Stimulated activated CD4-positive, alpha-beta T cell treated with anti-CD3 and anti-CD28 coated beads, Interleukin-4, amount 100 ng/mL, for 48 hours (primary cell): ENCODE measurements at places on chromosomes 4 and X.

GRCh38 chr4:10184041-10184440 is 67.4 kb upstream of the WDR1 start:
- no peak for DNase-seq

DNA sequence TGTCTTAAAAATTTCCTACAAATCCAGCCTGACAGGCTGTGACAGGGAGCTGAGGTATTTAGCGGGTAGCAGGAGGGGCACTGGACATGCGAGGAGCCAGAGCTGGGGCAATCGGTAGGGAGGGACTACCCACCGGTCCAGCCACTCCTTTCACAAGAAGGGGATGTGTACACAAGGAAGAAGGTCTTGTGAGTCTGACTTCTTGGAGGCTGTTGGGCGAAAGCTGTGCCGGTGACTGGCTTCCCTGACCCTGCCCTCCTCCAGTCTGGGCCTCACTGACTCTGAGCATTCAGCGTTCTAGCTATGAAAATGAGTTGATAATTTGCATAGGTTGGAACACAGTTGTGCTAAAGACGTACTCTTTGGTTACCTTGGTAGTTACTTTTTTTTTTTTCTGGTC is 12.7 kb upstream of the CXCL8 start:
- DNase-seq, result no peak

- no peak for DNase-seq
These were observed 8.2 kb downstream of the ZCCHC4 start for GRCh38 chr4:25320773-25321172.

DNA sequence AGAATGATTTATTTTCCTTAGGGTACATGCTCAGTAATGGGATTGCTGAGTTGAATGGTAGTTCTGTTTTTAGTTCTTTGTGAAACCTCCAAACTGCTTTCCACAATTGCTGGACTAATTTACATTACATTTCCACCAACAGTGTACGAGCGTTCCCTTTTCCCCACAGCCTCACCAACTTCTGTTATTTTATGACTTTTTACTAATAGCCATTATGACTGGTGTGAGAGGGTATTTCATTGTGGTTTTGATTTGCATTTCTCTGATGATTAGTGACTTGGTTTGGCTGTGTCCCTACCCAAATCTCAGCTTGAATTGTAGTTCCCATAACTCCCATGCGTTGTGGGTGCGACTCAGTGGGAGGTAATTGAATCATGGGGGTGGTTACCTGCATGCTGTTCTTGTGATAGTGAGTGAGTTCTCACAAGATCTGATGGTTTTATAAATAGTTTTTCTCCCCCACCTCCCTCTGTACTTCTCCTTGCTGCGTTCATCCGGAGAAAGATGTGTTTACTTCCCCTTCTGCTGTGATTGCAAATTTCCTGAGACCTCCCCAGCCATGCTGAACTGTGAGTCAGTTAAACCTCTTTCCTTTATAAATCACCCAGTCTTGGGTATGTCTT is 95.1 kb downstream of the GBA3 start:
- DNase-seq, result no peak

DNA sequence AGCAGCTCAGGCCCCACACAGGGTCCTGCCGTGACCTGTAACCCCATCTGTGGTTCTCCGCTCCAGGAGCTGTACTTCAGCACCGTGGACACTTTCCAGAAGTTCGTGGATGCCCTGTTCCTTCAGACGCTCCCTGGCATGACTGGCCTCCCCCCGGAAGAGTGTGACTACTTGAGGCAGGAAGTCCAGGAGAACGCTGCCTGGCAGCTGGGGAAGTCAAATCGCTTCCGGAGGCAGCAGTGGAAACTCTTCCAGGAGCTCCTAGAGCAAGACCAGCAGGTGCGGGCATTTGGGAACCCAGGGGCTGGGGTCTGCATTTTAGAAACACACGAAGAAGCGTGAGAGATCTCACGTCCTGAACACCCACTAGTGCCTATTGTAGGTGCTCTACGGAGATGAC is 72.5 kb downstream of the EVC start:
- DNase-seq, result no peak

DNA sequence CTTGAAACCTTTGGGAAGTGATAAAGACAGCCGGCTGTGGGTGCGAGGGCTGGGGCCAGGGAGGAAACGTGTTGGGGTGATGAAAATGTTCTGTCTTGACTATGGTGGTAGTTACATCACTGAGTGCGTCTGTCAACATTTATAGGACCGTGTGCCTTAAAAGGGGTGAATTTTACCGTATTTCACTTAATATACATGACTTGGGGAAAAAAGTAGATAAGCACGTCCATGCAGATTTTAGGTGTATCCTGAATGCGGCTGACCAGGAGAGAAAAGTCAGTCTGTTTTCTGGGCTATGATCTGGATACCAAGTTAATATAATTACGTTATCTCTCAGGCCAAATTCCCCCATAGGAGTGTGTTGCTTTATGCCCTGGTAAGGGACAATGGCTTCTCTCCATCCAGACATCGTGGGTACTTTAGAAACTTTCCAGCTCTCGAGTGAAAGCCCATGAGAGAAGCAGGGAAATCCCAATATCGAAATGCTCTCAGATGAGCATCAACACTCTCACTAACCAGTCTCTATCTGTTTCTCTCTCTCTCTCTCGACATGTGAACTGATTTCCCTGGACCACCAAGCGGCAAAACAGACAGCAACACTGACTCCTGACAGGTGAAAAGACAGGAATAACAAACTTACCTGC is 71.5 kb downstream of the IRF2 start:
- no peak for DNase-seq

DNA sequence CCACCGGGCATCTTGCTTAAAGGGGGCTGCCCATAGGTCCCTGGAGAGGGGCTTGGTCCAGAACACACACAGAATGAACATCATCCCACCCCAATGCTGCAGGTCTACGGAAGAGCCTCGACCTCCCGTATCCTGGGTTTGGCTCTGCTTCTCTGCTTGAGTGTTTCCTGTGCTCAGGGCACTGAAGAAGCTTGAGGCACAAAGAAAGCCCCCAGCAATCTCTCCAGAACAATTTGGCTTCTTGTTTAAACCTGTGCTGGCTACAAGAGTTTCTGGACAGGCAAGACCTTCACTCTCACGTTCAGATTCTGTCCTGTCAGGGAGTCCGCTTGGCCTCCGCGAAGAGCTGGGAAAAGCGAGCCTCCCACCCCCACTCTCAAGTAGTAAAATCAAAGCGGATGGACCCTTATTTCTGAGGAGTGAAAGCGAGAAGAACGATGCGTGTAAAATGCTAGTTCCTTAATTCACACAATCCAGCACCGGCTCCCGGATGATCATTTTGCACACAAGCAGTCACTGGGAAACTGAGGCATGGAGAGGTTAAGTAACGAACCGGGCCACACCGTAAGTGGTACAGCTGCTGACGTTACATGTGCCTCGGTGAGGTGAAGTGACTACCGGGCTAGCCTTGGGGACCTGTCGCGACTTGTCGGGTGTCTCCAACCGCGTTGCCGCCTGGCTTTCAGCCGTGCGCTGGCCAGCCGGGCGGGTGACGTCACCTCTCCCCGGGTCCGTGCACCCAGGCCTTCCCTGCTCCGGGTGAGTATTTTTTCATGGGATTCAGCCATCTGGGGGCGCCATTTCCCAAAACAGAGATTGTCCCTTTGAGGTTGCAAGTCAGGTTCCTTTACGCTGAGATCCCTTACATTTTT is 3.1 kb upstream of the SFRP2 start:
- DNase-seq, result peak; percentile 53

DNA sequence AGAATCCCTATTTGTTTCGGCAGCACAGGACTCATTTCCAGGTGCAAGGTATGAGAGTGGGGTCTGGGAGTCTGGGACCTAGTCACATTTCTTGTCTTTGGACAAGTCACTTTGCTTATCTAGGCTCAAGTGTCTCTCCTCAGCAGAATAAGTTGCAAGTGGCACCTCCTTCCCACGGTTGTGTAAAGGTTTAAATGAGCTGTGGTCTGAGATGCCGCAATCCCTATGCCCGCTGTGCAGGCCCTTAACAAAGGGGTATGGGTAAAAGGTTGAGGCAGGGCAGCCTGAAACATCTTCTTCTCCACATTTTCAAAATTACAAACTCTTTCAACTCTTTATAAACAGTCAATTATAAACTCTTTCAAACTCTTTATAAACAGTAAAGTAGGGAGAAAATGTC is 93.7 kb downstream of the RTL5 start:
- DNase-seq, result no peak

GRCh38 chr4:90124276-90124675 is 2.9 kb upstream of the CCSER1 start:
- DNase-seq, result no peak

DNA sequence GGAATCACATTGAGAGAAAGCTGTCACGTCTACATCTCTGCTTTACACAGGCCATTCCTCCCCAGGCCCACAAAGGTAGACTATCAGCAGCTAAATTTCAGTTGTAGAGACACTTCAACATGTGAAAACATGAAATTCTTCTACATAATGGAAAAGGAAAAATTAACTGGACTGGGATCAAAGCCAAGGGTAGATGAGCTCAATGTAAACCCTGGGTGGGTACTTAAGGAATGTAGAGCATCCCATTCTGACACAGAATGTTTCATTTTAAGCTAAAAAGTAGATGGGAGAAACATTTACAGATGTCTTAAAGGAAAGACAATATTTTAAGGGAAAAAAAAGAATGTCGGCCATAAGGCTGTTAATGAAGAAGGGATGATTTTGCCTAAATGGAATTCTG is 51.3 kb upstream of the NPNT start:
- no peak for DNase-seq

GRCh38 chr4:16120720-16121119 is 36.9 kb upstream of the PROM1 start:
- DNase-seq, result no peak

GRCh38 chrX:96372313-96373046 is 312.2 kb upstream of the DIAPH2 start:
- no peak for DNase-seq
